Suprapubic skin (tissue), 4 donors: ENCODE measurements at places on chromosomes 2 and 18.
A peak's percentile ranks its signal among the peaks of the same experiment; 100 is the strongest.

- DNase-seq: no peak
Observed at GRCh38 chr2:68907920-68908253, 36.7 kb upstream of the BMP10 start.

DNA sequence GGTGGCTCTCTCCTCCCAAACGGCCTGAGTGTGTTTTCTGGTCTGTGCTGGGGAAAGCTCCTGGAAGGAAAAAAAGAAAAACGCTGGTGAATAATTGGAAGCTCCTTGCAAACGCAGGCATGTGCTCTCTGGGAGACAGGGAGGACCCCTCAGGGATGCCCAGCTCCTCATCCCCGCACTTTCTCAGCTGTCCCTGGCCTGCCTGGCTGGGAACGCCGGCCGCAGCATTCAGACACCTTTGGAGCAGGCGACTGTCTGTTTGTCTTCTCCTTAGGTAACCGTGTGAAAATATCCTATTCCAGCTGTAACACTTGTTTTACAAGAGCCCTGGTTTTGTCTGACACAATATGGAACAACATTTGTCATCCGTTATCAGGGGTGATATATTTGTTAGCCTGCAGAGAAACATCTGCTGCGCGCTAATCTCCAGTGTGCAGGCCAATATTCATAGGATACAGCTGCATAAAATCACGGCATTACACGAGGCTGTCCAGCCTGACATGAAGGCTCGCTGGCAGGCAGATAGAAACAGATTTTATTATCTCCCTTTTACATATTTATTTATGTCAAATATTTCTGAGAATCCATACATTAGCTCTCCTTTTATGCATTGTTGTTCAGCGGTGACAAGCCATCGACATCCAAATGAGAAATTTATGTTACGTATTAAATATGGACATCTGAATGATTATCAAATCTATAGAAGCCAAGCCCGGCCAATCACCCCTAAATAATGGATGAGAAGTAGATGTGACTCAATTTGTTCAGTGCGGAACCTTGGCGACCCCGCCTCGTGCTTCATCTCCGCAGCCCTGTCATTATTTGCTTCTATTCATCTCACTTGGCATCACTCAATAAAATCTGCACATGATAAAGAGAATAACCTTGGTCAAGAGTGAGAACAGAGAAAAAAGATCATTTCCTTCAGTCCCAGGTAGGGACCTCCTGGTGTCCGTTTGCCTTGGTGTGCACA, 675.1 kb upstream of the SALL3 start:
- DNase-seq: no peak

- no peak for DNase-seq
Observed at GRCh38 chr2:215811409-215812345, 201.7 kb downstream of the MREG start.

GRCh38 chr2:71700041-71700657, 246.8 kb downstream of the DYSF start:
- peak; percentile 38 for DNase-seq

GRCh38 chr2:65291216-65292105, 63.8 kb downstream of the ACTR2 start:
- no peak for DNase-seq

- DNase-seq: no peak
Observed at GRCh38 chr2:33616873-33617272, 17.8 kb upstream of the FAM98A start.

GRCh38 chr2:71792926-71793761, 339.8 kb downstream of the DYSF start:
- no peak for DNase-seq

- no peak for DNase-seq
Observed at GRCh38 chr2:43824512-43824911, 14.1 kb downstream of the ABCG5 start.

- no peak for DNase-seq
Observed at GRCh38 chr2:238528953-238529781, 102.4 kb downstream of the ASB1 start.

GRCh38 chr2:188303363-188304031, 11.8 kb downstream of the GULP1 start:
- no peak for DNase-seq

DNA sequence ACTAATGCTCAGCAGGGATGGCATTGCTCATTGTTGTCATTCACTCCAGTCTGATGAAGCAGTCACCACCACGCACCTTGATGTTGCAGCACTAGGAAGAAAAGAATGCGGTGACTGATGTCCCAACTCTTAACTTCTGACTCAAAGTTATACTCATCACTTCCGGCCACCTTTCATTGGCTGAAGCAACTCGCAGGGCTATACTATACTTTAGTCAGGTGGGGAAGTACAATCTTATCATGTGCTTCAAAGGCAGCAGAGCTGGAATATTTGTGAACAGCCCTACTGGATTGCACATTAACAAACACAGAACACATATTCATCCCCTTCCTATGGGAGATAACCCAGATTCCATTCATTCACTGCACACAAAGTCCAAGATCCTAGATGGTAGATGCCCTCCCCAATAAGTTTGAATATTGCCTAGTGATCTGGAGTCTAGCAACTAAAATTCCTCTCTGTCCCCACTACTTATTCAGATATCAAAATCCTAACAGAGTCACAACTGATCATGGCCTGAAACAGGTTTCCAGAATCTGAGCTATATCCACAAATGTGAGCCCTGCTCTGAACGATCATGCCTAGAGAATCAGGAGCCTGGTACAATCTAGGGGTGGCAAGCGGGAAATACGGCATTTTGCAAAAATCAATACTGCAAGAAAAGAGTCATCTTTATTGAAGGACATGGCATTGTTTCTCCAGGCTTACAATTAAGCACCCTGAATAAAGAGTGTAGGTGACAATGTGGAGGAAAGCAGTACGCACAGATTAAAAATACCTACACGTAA, 3.4 kb upstream of the SPATS2L start:
- no peak for DNase-seq

GRCh38 chr2:23478933-23479683, 94.1 kb downstream of the KLHL29 start:
- no peak for DNase-seq

DNA sequence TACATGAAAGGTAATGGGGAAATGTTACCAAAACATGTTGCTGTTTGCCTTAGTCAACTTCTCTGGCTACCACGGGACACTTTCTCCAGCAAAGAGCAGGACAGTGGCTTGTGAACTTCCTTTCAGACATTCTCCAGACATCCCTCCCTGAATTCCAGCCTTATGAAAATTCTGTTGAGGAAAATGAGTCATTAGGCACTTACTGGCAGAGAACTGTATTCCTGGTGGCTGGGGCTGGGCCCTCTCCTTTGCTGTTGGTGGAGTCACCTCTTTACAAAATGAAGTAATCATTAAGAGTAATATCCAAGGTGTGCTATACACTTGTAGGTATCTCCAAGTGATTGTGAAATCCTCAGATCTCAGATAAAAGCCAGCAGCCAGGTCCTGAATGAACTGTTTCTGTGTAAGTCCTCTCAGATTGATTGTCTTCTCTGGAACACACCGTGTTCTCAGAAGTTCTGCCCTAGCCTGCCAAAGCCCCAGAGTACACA, 1.3 kb upstream of the FAP start:
- DNase-seq: no peak

DNA sequence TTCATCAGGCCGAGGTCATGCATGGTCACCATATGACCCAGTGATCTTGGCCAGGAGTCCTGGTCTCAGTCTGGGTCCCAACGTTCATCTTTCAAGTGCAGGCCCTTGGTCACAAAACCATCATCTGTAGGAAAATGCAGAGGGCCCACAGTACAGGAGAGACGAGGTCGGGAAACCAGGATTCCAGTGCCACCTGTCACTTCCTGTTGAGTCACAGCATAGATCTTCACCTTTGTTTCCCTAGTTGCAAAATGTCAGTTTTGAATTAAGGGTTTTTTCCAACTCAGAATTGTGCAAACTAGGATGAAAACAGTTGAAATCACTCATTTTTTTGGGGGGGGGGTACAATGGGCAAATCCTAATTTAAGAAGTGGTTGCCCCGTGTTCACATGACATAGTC, 162.2 kb downstream of the INSIG2 start:
- DNase-seq: no peak

GRCh38 chr2:19745318-19746136, 156.3 kb downstream of the TTC32 start:
- no peak for DNase-seq

DNA sequence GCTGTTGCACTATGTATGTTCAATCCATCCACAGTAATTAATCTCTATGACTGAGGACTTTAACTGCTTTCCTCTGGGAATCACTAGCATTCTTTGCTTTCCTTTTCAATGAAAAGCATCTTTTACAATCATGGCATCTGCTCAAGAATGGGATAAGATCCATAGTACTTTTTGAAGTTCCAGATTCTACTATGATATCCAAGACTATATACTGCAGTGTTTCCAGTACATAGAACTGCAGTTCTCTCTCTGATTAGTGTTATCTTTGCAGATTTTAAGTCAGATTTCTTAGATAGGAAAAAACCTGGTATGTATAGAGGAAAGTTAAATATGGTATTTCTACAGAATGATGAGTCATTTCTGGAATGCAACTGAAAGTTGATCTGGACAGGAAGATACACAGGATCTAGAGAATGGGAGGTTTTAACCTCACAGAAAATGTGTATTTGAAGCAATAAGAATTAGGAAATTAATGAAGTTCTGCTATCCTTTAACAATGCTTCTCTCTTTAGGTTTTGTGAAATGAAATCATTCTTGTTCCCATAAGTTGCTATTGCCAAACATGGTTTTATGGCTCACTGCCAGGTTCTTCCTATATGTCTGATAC, 670.7 kb downstream of the ERBB4 start:
- DNase-seq: no peak

- peak; percentile 91 for DNase-seq
Observed at GRCh38 chr2:218398437-218399390, 954 bp upstream of the CTDSP1 start.

GRCh38 chr18:42976869-42977590, 138.5 kb downstream of the RIT2 start:
- DNase-seq: no peak

DNA sequence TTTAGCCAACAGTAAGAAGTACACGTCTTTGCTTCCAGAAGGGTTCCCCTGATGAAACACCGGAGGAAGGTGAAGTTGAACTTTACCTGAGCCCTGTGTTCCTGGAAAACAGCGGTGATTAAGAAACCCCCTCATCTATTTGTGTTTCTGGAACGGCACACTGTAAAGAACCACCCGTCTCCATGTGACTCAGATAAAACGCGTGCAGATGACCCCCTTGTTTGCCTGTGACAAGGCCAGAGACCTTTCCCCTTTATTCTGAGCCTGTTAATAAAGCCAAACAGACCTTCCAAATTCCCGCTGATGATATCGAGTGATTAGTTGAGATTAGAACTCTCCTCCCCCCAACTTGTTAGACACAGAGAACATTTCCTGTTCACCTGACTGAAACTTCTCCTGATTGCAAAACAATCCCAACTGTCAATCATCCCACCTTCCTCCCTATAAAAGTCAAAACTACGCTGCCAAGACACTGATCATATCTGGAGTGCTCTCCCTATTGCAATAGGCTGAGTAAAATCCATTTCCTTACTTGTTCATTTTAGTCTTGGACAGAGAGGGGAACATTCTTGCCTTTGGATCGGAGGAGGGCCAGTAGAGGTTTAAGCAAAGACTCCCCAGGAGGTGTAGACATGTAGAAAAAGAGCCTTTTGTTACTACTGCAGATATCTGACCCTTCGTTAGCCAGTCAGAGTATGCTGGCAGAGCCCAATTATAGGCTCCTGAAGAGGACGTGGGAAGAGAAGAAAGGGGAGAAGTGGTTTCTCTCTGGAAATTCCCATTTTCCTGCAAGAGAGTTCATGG, 914 bp upstream of the IWS1 start:
- no peak for DNase-seq

- no peak for DNase-seq
Observed at GRCh38 chr2:151306621-151307020, 17.2 kb upstream of the NMI start.

- no peak for DNase-seq
Observed at GRCh38 chr2:223513771-223514455, 88.2 kb downstream of the SCG2 start.

DNA sequence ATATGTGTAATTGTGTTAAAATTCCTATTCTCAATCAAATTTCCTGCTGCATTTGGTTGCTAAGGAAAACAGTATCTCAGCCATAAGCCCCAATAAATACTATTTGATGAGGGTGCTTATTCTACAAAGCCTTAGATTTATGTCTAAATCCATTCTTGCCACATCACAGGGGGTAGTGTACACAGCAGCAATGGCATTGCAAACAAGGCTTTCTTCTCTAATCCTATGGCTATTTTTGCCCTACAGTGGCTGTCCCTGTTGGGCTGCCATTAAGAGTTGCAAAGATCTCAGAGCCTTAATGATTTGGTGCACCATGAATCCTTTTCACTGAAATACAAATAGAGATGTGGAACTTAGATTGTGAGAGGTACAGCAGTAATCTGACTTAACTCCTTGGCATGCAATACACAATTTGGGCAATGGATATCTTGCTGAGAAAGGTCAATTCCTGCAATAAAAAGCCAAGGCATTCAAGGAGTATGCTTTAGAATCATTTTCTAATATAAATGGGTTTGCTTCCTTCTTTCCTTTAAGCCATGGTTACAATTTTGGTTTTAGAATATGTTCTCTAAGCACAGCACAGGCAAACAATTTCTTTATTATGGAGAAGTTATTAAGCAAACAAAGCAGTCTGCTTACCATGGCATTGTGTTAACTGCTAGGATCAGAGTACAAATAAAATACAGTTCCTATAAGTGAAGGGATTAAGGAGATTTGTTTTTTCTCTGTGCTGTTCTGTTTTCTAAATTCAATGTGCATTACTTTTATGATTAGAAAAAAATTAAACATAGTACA, 69.8 kb upstream of the CD302 start:
- no peak for DNase-seq

DNA sequence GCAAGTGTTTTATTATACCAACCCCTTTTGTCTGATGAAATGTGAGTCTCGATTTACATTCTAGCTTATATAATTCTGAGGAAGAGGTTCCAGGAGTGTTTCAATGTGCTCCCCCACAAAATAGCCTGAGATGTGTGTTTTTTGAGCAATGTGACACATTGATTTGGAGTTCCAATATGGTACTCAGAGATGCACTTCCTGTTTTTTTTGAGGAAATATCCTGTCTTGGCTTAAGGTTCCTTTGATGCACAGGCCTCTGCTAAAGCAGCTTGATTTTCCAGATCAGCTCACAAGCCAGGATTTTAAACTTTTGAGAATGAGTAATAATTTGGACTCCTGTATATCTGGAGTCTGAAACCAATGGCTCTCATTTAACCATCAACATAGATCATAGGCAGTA, 221.4 kb downstream of the ACTR3 start:
- DNase-seq: no peak

DNA sequence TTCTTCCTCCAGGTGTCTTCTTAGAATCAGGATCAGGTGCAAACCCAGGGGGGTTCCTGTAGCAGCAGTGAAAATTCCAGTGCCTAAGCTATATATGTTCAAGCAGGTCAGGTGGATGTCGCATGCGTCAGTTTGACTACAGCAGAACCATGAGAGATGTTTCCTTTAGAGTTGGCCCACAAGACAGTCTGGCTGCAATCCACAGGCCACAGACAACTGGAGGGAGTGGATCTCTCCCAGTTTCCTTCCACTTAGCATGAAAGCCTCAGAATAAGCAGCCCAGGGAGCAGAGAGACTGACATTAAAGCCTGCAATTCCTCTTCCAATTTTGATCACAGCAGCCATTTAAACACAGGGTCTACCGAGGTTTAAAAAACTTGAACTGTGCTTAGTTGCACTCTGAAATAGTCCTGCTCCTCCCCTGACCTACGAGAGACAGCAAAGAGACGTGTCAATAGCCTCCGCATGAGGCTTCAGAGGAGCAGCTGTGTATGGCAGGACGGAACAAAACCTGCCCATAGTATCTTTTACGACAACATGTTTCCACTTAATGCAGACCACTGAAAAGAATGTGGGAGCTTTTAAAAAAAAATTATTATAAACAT, 988 bp upstream of the KCNE4 start:
- DNase-seq: no peak
